Natural killer cell (primary cell): ENCODE measurements at places on chromosomes 16 and 17.

GRCh38 chr17:45397796-45398195 is 34.9 kb downstream of the ARHGAP27 start:
- DNase-seq: no peak
- no peaks in the 10 kb centered on the region for H3K27me3 ChIP-seq
- H3K27ac ChIP-seq: no peak overlapping the region
- H3K36me3 ChIP-seq: peaks cover 81% of the 10 kb centered on the region

DNA sequence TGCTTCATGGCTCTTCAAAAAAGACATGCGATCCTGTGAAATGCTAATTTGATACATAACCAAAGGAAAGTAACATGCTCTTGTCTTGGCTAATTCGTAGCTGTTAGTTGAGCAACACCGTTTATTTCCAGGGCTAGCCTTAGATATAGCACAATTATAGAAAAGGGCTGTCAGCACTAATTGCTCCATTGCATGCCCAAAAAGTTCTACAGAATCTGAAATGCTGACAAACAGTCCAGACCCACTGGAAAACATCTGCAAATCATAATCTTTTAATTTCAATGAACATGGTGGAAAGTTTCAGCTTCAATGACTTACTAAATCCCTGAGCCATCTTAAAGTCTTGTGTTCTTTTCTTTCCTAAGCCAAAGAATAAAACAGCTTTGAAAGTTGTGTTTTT is 42.9 kb upstream of the NUDT7 start:
- H3K4me1 ChIP-seq: no peaks in the 10 kb centered on the region
- no peak overlapping the region for H3K27ac ChIP-seq
- H3K4me3 ChIP-seq: no peak overlapping the region
- no peaks in the 10 kb centered on the region for H3K27me3 ChIP-seq
- H3K36me3 ChIP-seq: no peaks in the 10 kb centered on the region

GRCh38 chr16:6059671-6060070 is 962.1 kb upstream of the EEF2KMT start:
- no peak overlapping the region for H3K27ac ChIP-seq
- no peak overlapping the region for H3K4me3 ChIP-seq

- no peak overlapping the region for H3K4me3 ChIP-seq
- no peak overlapping the region for H3K27ac ChIP-seq
- peaks cover 15% of the 10 kb centered on the region for H3K27me3 ChIP-seq
- H3K36me3 ChIP-seq: no peaks in the 10 kb centered on the region
Observed at GRCh38 chr17:74325376-74325742, 667 bp upstream of the KIF19 start.

GRCh38 chr17:27747462-27748359 is 52.6 kb downstream of the NOS2 start:
- H3K27me3 ChIP-seq: no peaks in the 10 kb centered on the region
- no peak overlapping the region for H3K27ac ChIP-seq

- H3K4me3 ChIP-seq: no peak overlapping the region
- no peak overlapping the region for H3K27ac ChIP-seq
- no peak for DNase-seq
- peaks cover 36% of the 10 kb centered on the region for H3K4me1 ChIP-seq
- no peaks in the 10 kb centered on the region for H3K27me3 ChIP-seq
- H3K36me3 ChIP-seq: no peaks in the 10 kb centered on the region
Observed at GRCh38 chr17:27463235-27463677, 7.0 kb downstream of the KSR1 start.

- H3K27me3 ChIP-seq: no peaks in the 10 kb centered on the region
- peaks cover 75% of the 10 kb centered on the region for H3K36me3 ChIP-seq
- DNase-seq: no peak
- H3K27ac ChIP-seq: no peak overlapping the region
- H3K4me1 ChIP-seq: peaks cover 28% of the 10 kb centered on the region
Observed at GRCh38 chr17:48055531-48056245, 7.5 kb downstream of the NFE2L1 start.

DNA sequence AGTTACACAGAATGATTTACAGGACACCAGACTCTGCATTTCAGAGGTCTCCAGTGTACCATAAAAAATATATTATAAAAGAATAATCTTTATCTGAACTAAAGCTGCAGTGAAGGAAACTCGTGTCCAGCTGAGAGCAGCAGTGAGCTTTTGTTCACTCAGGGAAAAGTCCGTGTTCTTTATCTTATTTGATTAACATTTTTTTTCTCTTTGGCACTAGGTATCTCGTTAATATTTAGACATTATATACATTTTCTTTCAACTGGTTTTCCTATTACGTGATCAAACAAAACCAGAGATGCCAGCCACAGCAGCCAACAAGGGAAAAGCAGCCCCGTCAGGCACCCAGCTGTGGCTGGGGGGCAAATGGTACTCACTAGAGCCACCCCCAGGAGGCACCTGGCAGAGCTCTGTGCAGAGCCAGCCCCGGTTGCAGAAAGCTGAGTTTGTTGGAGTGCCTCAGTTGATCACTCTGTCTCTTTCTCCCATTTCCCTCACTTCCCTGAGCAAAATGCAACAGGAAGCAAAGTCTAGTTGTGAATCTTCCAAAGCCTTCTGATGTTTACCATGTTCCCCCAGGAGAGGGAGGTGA is 1.1 kb upstream of the HS3ST4 start:
- H3K36me3 ChIP-seq: no peaks in the 10 kb centered on the region
- no peak for DNase-seq

DNA sequence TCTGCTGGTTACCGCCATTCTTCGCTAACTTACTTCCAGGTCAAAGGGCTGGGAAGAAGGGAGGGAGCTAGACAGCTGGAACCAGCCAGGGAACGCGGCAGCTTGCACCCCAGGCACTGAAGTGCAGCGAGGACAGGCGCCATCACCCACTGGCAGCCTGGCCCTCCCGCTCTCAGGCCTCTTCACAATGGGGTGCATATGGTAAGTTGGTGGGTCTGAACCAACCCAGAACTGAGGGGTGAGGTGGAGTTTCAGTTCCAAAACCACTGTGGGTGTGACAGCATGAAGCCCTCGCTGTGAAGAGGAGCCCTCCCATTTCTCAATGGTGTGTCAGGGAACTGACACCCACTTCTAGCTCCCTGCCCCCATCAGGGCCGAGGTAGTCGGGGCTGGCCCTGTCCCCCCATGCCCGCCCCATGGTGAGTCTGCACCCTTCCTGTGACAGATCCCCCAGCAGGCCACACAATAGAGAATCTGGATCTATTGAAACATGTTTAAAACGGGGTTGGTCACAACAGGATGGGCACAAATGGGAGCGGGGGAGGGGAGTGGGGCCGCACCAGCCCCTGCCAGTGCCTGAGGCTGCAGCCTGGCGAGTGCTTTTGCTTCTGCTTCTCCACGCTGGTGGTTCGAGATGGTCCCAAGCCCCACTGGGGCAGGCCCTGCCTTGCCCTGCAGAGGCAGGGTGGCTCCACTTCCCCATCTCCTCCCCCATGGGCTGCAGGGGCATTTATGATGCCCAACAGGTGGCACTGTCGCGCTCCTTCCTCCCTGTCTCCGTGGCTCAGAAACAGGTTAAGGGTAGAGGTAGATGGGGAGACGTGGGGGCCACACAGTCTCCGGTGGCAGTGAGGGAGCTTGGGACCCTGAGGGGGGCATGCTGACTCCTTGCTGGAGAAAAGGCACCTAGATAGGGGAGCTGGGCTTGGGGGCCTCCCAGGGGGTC is 2.3 kb downstream of the LIMD2 start:
- H3K36me3 ChIP-seq: peaks cover 35% of the 10 kb centered on the region
- DNase-seq: peak; percentile 79
- H3K27ac ChIP-seq: peak overlapping the region; percentile 80
- peaks cover 64% of the 10 kb centered on the region for H3K4me1 ChIP-seq

GRCh38 chr16:78744796-78745107 is 645.3 kb downstream of the WWOX start:
- no peak overlapping the region for H3K4me3 ChIP-seq
- no peaks in the 10 kb centered on the region for H3K36me3 ChIP-seq
- DNase-seq: no peak
- H3K27ac ChIP-seq: no peak overlapping the region
- no peaks in the 10 kb centered on the region for H3K27me3 ChIP-seq
